Urinary bladder (tissue), 4 donors: ENCODE measurements at places on chromosomes 11 and 22.

DNA sequence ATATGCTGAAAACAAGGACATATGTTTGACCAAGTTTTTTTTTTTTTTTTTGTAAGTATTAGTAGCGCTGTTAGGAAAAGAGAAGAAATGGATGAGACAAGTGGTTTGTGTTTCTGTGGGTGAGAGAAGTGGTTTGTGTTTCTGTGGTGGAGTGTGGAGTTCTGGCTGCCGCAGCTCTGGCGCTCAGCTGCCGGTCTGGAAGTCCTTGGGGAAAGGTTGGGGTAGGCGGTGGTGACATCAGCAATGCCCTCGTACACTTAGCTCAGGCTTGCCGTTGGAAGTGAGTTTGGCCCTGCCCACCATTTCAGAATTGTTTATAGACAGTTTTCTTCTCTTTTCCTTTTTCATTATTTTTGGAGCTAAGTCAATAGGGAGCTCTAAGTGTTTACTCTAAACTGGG is 116.6 kb downstream of the TBC1D22A start:
- no peak for DNase-seq

DNA sequence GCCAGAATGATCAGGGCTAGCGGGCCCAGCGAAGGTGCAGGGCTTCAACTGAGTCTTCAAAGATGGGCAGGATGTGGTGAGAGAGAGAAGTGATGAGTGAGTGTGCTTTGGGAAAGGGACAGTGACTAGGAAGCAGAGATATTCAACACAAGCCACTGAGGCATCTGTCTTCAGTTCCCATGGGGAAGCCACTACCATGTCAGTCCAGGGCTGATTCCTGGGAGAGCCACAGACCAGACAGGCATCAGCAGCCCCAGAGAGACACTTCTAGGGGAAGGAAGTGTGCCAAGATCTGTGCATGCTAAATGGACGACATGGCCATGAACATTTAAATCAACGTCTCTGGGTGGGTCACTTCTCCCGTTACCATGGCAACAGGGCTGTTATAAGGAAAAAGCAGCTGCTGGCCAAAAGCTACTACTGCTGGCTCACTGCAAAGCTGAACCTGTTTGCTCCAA is 28.5 kb downstream of the P4HA3 start:
- DNase-seq, result no peak

DNA sequence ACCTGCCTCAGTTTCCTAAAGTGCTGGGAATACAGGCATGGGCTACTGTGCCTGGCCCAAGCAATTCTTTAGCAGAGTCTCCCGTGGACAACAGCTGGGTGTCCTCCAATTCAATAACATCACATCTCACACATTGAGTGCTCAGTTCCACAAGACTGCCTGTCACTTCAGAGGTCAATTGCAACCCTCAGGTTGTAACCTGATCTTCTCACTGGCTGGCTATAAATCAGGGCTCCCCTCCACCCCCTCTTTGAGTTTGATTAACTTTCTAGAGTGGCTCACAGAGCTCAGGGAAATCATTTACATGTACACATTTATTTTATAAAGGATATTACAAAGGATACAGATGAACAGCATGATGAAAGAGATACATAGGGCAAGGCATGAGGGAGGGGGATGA is 68.1 kb downstream of the MCHR1 start:
- DNase-seq, result no peak

DNA sequence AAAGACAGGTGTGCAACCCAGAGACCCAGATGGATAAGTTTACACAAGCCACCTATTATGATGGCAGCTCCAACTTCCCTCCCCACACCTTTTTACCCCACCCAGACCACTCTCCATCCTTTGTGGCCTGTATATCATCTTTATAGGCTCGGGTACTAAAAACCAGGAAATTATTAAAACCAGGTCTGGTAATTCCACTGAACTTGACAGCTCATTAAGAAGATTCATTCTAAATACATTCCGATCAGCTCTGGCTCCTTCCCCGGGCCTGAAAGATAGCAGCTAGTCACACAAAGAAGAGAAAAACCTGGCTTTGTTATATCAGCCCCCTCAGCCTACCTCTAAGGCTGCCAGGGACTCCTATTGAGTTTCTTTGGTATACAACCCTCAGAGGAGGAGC is 67.9 kb upstream of the API5 start:
- no peak for DNase-seq

DNA sequence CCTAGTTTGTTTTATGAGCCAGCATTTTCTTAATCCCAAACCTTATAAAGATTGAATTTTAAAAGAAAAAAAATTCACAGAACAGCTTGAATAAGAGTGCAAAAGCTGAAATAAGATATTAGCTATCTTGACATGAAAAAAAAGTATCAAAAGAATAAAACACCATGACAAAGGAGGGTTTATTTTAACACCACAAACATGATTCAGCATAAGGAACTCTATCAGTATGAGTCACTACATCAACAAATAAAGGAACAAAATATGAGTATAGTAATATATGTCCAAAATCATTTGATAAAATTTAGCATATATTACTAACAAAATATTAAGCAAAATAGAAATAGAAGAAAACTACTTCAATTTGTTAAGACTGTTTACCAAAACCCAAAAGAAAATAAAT is 9.6 kb upstream of the LMO1 start:
- DNase-seq, result no peak

DNA sequence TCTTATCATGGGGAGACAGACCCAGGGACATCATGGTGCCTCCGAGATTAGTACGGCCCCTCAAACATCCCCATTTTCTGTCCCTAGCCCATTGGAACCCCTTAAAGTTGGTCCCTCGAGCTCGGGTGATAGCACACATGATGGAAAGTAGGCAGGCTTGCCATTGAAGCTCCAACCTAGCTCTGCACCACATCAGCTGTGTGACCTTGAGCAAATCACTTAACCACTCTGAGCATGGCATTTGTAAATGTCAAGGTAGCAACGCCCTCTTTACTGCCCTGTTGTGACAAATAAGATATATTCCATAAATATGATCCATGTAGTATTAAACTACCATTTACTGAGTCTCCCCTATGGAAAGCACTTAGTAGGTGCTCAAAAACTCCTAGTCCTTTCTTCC is 61.1 kb downstream of the MIAT start:
- DNase-seq, result no peak
